ENCODE measurements at places on chromosomes 7 and 10. TPM values are rescaled to one million over a fixed set of nuclear protein-coding genes. Genes with fewer than 3 reads are reported as not detected.

DNA sequence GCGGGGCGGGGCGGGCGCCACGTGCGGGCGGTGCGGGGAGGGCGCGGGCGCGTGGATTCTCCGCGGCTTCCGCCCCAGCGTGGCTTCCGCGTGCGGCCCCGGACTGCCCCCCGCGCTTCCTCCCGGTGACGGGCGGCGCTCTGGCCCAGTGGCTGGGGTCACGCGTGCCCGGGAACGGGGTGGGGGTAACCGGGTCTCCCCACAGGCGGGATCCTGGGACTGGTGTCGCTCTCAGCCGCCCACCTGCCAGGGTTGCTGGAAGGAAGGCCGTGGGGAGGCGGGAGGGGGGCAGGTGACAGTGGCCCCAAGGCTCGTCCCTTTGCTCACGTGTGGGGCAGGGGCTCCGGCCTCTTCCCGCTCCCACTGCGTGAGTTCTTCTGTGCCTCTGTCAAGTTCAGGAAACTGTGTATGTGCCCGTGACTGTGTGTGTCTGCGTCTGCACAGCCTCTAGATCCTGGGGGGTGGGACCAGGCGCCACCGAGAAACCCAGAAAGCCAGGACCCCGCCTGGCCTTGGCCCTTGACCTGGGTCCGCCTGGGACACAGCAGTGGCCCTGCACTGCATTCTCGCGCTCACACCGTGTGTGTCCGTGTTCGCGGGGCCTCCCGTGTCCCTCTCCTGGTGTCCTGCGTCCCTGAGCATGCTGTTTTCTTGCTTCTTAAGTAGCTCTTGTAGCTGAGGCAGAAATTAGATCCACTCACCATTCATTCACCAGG is 919 bp downstream of the MAFK start:
- peak overlapping the region; percentile 67 for H3K4me3 ChIP-seq
- H3K27me3 ChIP-seq: no peaks in the 10 kb centered on the region
- H3K36me3 ChIP-seq: peaks cover 6% of the 10 kb centered on the region
- DNase-seq: peak; percentile 66
- H3K4me1 ChIP-seq: no peaks in the 10 kb centered on the region

GRCh38 chr7:158923928-158924511 is 67.7 kb downstream of the DYNC2I1 start:
- H3K27me3 ChIP-seq: no peaks in the 10 kb centered on the region
- H3K4me1 ChIP-seq: no peaks in the 10 kb centered on the region
- H3K36me3 ChIP-seq: peaks cover 98% of the 10 kb centered on the region
- H3K4me3 ChIP-seq: no peak overlapping the region
- H3K27ac ChIP-seq: no peak overlapping the region

DNA sequence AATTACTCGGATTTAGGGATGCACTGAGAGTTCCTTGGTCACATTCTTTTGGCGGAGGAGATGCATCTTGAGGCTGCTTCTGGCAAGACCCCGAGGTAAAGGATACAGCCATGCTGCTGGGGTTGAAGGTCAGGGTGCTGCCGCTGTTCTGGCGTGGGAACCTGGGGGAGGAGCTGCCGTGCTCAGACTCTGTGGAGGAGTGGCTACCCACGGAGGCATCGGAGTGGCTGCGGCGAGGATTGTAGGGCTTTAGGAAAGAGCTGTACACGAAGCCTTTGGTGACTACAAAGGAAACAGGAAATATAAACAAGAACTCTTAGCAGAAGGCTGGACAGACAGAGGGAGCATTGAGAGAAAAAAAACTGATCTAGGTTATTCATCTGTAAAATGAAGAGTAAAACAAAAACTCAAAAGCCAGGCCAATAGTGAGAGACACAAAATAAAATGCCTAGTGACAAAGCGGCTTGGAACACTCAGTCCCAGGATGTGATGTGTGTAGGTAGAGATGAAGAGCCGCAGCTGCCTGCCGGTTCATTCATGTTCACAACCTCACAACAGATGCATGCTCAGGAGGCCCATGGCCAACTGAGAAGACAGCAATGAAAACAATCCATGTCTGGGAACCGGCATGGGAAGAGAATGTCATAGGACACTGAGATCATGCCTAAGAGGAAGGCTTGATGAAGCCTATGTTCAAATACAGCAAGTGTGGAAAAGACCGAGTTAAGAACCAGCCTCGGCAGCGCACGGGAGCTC is 97.8 kb downstream of the ABCC2 start:
- H3K4me3 ChIP-seq: no peak overlapping the region
- no peaks in the 10 kb centered on the region for H3K27me3 ChIP-seq
- no peaks in the 10 kb centered on the region for H3K4me1 ChIP-seq

- H3K36me3 ChIP-seq: no peaks in the 10 kb centered on the region
- H3K27ac ChIP-seq: no peak overlapping the region
- DNase-seq: no peak
- H3K4me3 ChIP-seq: no peak overlapping the region
- no peaks in the 10 kb centered on the region for H3K27me3 ChIP-seq
- H3K4me1 ChIP-seq: no peaks in the 10 kb centered on the region
Measured at GRCh38 chr10:56874950-56875349, 513.9 kb upstream of the ZWINT start.

DNA sequence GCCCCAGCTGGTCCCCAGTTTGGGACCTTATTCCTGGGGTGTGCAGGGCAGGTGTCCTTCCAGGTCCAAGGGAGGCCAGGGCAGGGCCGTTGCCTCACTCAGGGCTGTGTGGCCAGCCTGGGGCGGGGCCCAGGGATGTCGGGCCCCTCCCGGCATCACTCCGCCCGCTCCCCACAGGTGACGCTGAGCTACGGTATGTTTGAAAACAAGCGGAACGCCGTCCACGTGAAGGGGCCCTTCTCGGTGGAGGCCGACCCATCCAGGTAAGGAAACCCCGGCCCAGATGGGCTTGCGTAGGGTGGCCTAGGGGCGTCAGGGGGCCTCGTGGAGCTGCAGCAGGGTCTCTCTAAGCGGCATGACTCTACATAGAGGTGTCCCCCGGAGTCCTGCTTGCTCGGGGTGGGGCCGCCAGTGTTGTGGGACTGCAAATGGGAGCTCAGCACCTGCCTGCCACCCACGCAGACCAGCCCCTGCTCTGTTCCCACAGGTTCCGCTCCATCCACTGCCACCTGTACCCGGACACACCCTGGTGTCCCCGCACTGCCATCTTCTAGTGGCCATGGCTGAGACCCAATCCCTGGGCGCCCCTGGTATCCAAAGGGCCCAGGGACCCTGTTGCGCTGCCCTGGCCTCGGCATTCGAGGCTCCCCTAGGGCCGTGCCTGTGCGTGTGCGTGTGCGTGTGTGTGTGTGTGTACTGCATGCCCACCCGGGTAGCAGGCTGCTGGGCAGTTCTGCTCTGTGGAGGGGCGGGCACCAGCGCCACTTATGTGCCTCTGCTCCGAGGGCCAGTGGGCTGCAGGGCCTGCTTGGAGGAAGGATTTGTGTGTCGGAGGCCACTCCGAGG is 7.3 kb downstream of the LFNG start:
- H3K27ac ChIP-seq: no peak overlapping the region
- H3K27me3 ChIP-seq: no peaks in the 10 kb centered on the region
- DNase-seq: no peak

The CCL24 gene
- not detected for total RNA-seq

GRCh38 chr10:873020-873419 is 58.5 kb downstream of the LARP4B start:
- H3K4me3 ChIP-seq: no peak overlapping the region
- H3K27me3 ChIP-seq: no peaks in the 10 kb centered on the region
- H3K4me1 ChIP-seq: peaks cover 27% of the 10 kb centered on the region
- H3K27ac ChIP-seq: peak overlapping the region; percentile 73
- peaks cover 8% of the 10 kb centered on the region for H3K36me3 ChIP-seq
- DNase-seq: no peak

DNA sequence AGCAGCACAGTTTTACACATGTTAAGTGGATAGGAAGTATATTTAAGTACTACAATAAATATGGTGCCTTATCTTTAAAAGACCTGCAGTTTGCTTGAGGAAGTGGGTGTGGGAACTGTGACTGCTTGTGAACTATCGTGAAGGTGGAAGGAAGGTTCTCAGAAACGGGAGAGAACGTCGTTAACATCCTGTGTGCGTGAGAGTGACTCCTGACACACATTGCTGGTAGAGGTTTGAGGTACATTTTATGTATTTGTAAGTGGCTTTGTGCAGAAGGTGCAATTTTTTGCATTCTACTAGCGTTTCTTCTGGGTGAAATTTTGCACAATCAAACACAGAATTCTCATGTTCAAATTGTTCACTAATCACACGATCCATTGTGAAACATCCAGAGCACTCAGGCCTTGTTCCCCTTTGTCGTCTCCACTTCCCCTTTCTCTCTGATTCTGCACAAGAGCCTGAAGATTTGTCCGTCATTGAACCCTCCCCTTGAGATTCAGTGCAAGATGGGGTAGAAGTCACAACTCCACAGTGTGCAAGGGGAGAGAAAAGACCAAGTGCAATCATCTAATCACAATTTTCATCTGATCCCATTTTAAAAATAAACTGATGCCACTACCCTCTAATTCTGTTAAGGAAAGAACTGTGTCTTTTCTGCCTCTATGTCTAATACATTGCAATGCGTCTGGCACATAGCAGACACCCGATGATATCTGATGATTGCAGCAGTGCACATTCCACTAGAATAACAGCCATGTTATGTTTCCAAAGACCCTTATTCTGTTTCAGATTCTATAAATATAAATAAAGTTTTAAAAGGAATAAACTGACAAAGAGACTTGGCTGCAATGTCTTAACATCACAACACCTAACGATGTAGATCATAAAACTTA is 279.9 kb downstream of the NEBL start:
- no peak overlapping the region for H3K4me3 ChIP-seq
- DNase-seq: no peak
- no peaks in the 10 kb centered on the region for H3K36me3 ChIP-seq
- H3K4me1 ChIP-seq: no peaks in the 10 kb centered on the region
- no peak overlapping the region for H3K27ac ChIP-seq

The SEMA3E gene
- 0.07 TPM for total RNA-seq

- no peaks in the 10 kb centered on the region for H3K27me3 ChIP-seq
- no peaks in the 10 kb centered on the region for H3K4me1 ChIP-seq
- H3K4me3 ChIP-seq: no peak overlapping the region
- no peak overlapping the region for H3K27ac ChIP-seq
- peaks cover 9% of the 10 kb centered on the region for H3K36me3 ChIP-seq
Measured at GRCh38 chr10:30870896-30871295, 160.8 kb downstream of the ZNF438 start.

GRCh38 chr10:34739915-34740314 is 75.2 kb downstream of the PARD3 start:
- H3K27ac ChIP-seq: no peak overlapping the region
- peak overlapping the region; percentile 14 for H3K4me3 ChIP-seq
- no peaks in the 10 kb centered on the region for H3K27me3 ChIP-seq
- H3K4me1 ChIP-seq: no peaks in the 10 kb centered on the region

The CLRN3 gene
- total RNA-seq: not detected

GRCh38 chr7:30705008-30705407 is 22.8 kb upstream of the CRHR2 start:
- no peak for DNase-seq
- no peak overlapping the region for H3K4me3 ChIP-seq
- H3K36me3 ChIP-seq: no peaks in the 10 kb centered on the region
- H3K27me3 ChIP-seq: no peaks in the 10 kb centered on the region

- peaks cover 64% of the 10 kb centered on the region for H3K4me1 ChIP-seq
- H3K27me3 ChIP-seq: no peaks in the 10 kb centered on the region
- no peak overlapping the region for H3K27ac ChIP-seq
- peaks cover 11% of the 10 kb centered on the region for H3K36me3 ChIP-seq
Measured at GRCh38 chr7:50674896-50675835, 107.5 kb downstream of the GRB10 start.

The CCDC3 gene
- 10.0 TPM for total RNA-seq

DNA sequence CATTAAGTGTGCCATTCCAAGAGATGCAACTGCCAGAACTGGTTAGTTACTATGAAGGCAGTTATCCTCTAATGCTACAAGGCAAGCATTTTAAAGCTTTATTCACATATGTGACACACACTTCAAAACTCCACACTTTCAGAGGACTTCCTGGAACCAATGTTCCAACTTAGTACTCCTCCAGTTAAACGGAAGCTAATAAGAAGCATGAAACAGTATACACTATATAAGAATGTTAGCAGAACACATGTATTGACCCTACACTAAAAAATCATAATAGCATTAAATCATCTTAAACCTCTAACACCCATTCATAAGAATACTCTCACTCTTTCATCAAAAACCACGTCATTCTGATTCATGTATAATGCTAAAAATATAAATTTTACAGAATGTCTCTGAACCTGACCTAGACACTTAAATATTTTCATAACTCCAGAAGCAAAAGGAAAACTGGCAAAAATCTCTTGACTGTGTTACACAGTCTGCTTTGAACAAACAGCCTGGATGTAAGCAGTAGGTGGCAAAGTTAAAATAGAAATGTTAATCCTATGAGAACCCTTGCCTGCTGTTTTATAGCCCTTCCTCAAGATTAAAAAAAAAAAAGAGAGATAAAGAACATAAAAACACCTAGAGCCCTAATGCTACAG is 135.0 kb downstream of the SEMA3C start:
- H3K4me3 ChIP-seq: no peak overlapping the region
- peaks cover 33% of the 10 kb centered on the region for H3K4me1 ChIP-seq
- H3K27ac ChIP-seq: peak overlapping the region; percentile 71
- no peaks in the 10 kb centered on the region for H3K36me3 ChIP-seq
- DNase-seq: no peak
- H3K27me3 ChIP-seq: no peaks in the 10 kb centered on the region

DNA sequence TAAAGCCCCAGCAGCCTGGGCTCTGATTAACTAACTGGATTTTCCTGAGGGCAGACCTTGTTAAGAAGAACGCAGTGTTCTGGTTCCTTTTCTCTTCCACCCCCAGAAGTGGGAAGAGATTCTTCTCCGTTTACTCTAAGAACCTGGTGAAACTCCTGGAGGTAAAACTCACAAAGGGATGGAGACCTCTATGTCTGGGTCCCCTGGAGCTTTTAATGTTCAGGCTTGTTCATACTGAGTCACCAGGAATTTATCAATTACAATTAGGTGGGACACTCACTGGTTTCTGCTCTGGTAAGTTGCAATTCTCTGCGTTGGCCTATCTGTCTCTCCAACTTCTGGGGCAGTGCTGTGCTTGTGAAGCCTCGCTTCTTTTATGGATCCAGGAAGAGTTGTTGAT is 73.3 kb upstream of the CACNB2 start:
- H3K27me3 ChIP-seq: no peaks in the 10 kb centered on the region
- H3K36me3 ChIP-seq: no peaks in the 10 kb centered on the region
- DNase-seq: no peak
- no peak overlapping the region for H3K4me3 ChIP-seq
- no peak overlapping the region for H3K27ac ChIP-seq

GRCh38 chr10:99938563-99938962 is 71.2 kb downstream of the DNMBP start:
- H3K4me3 ChIP-seq: no peak overlapping the region
- no peak overlapping the region for H3K27ac ChIP-seq
- H3K27me3 ChIP-seq: no peaks in the 10 kb centered on the region
- H3K4me1 ChIP-seq: no peaks in the 10 kb centered on the region
- H3K36me3 ChIP-seq: no peaks in the 10 kb centered on the region

DNA sequence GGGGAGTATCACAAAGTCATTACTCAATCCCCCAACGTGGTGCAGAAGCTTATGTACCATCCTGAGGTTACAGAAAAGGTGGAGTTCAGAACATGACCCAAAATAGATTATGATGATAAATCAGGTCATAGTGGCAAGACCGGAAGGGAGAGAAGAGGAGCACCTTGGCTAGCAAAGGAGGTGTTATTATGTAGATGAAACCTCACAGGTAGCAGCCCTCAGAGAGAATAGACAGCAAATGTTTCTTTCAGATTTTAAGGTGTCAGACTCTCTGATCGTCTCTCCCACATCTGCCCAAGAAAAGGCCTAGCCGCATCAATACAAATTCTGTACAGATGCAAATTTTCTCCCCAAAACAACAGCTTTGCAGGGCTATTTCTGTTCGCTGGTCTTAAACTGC is 88.3 kb upstream of the SEMA3D start:
- no peaks in the 10 kb centered on the region for H3K27me3 ChIP-seq
- H3K4me3 ChIP-seq: no peak overlapping the region
- no peaks in the 10 kb centered on the region for H3K4me1 ChIP-seq
- DNase-seq: no peak
